Fibroblast of upper back skin (primary cell): ENCODE measurements at places on chromosomes 11 and 22.
A peak's percentile ranks its signal among the peaks of the same experiment; 100 is the strongest.

GRCh38 chr22:48405741-48406140 is 1421.9 kb downstream of the BRD1 start:
- DNase-seq, result no peak

DNA sequence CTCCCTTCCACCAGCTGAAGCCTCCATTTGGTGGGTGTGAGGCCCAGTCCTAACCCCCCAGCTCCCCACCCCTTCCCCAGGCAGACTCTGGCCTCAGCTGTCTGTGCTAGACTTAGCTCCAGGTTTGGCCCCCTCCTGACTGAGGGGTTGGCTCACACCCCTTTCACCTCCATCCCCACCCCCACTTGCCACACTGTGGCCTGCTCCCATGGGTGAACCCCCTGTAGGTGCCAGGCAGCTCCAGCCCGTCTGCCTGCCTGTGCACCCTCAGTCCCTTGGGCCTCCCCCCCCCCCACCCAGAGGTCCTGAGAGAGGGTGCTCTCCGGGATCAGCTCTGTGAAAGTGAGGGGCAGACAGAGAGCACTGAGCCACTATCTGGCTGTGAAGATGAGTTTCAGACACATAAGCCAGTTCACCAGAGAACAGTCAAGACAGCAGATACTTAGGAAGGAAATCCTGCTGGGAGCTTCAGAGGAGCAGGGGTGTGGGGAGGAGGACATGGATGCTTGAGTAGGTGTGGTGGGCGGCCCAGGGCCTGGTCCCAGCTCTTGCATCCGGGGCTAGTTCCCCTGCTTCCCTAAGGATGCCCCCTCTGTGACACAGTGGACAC is 36.2 kb downstream of the PPM1F start:
- no peak for DNase-seq

DNA sequence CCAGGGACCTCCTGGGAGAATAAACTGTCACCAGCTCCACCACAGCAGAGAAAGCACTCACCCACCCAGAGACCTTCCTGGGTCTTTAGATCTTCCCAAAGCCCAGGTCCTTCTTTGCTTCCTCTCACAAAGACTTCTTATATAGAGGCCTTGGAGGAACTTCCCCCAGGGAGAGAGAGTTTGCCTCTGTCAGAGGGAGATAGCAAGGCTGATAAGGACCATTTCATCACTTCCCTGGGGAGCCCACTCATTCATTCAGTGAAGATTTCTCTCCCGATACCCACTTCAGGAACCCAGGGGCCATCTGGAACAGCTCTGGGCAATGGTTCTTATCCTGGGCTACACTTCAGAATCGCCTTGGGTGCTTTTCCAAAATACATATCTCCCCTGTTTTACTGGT is at the start of gene PRG2:
Gene PRG2, minus strand, starts transcription at position 116 of the 400 bp plus-strand sequence. CDS start 706 bp downstream, outside the sequence.
- no peak for DNase-seq

DNA sequence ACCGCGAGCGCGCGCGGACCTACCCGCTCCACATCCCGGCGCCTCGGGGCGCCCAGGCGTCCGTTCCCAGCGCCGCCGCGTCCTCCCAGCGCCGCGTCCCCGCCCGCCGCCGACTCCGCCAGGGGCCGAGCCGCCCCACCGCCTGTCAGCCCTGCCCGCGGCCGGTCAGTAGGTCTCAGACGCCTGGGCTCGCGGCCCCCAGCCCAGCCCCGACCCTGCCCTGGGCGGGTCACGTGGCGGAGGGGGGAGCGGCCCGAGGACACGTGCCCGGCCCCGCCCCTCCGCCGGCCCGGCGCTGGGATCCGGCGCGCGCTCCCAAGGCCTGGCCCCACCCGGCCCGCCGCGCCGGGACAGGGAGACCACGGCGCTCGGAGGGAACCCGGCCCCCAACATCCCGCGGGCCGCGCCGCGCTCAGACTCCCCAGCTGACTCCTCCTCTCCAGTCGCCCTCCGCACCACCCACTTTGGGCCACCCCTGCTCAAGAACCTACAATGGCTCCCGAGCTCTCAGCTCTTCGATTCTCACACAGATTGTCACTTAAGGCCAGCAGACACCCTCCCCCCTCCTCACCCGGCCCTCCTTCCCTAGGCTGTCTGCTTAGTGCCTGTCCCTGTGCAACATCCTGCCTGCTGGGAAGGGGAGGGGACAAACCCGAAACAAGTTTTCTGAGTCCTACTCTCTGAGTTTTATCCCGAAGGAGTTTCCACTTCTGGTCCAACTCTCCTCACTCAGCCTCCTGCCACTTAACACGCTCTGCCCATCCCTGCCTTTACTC is at the start of gene RAB3IL1:
Gene RAB3IL1, minus strand, starts transcription at position 233 of the 776 bp plus-strand sequence. Its CDS starts 199 bp downstream, at position 34.
- DNase-seq, result peak; percentile 40

- DNase-seq, result no peak
These were observed 8.7 kb upstream of the TOP3B start for GRCh38 chr22:21991304-21991596.

- no peak for DNase-seq
These were observed 809 bp downstream of the PDE2A start for GRCh38 chr11:72673284-72673942.

DNA sequence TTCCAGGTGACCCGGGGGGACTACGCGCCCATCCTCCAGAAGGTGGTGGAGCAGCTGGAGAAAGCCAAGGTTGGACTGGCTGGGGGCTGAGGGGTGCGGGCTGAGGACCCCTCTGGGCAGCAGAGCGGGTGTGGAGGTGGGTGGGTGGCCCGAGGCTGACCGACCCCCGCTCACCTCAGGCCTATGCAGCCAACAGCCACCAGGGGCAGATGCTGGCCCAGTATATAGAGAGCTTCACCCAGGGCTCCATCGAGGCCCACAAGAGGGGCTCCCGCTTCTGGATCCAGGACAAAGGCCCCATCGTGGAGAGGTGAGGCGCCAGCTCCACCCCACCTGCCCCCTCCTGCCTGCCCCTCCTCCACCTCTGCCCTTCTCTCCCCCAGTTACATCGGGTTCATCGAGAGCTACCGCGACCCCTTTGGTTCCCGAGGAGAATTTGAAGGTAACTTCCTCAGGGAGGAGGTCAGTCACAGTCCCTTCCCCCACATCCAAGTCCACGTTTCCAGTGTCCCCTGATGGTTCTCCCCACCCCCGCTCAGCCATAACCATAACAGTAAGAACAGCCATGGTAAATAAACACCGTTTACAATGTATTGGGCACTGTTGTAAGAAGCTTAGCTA is 11.2 kb downstream of the DPP3 start:
- no peak for DNase-seq
